ENCODE measurements at places on chromosomes 3 and 15.

GRCh38 chr15:38130740-38131498 is 121.7 kb upstream of the SPRED1 start:
- peak; percentile 98 for DNase-seq

GRCh38 chr3:156750874-156751245 is 75.3 kb upstream of the LEKR1 start:
- DNase-seq: no peak

DNA sequence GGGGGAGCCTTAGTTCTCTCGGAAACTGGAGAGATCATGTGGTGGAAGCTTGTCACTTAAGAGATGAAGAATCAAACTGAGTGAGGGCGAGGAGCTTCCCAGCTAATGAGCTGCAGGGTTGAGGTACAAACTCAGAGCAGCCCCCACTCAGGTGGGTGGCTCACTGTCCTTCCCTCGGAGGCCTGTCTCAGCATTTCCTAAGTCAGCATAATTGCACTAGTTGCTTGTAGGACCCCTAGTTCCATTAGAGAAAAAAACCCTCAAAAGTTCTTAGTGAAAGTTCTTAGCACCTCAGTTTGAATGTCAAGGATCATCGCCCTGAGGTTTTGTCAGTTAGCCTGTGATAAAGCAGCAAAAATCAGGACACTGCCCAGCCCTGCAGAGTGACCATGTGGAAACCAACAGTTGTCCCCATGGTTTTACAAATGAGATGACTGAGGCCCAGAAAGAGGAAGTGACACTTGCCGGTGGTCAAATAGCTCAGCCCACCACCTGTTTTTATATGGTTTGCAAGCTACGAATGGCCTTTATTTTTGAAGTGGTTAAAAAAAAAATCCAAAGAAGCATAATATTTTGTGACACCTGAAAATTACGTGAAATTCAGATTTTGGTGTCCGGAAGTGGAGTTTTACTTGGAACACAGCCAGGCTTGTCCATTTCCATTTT is 11.9 kb downstream of the SMAD6 start:
- DNase-seq: no peak

DNA sequence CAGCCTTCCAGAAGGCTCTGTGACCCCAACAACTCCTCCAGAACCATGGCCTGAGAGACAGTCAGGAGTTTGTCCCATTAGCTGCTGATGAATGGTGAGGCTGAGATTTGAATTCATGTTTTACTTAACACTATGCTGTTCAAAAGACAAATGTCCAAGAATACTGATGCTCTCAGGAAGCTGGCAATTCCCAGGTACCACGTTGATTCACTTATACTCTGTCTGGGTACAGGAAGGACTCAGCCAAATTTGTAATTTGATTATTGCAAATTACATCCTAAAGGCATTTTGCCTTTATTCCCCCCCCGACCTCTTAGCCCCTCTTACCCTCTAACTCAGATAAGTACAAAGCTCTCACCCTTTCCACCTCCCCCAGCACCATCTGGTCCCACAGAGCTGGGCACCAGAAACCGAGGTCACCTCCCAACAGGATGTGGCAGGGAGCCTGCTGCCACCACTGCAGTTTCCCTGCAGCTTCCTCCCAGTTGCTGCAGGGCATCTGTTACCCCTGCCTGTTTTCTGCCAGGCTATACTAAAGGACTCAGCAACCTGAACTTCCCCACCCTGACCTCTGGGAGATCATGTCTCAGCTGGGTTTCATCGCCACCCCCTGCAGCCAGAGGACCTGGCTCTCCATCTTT is 33.6 kb downstream of the EAF1 start:
- DNase-seq: no peak

DNA sequence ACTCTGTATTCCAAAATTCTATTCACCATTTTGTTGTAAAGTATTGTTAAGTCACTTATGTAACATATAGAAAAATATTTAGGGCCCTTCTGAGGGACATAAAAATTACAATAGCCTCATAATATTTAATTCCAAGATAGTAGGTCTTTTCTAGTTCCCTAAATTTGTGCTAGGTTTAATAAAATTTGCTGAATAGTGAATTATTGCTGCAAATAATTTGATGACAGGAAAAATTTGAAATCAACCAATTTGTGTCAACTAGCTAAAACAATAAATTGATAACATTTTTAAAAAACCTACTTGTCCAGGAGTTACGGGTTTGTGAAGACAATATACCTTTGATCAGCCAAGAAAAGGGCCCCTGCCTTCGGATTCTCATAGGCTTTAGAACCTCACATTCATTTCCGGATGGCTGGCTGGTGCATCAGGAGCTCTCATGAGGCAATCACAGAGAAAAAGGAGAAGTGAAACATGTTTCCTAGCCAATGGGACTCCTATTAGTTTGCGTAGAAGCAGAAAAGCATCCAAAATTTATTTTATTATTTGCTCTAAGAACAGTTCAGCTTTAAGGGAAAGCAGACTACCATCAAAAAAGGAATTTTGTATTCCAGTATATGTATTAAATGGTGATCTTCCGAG is 177.2 kb downstream of the LRRC3B start:
- no peak for DNase-seq

- no peak for DNase-seq
These were observed 110.4 kb downstream of the RPL22L1 start for GRCh38 chr3:170759511-170760173.

GRCh38 chr3:24958910-24959447 is 464.3 kb upstream of the THRB start:
- DNase-seq: no peak

DNA sequence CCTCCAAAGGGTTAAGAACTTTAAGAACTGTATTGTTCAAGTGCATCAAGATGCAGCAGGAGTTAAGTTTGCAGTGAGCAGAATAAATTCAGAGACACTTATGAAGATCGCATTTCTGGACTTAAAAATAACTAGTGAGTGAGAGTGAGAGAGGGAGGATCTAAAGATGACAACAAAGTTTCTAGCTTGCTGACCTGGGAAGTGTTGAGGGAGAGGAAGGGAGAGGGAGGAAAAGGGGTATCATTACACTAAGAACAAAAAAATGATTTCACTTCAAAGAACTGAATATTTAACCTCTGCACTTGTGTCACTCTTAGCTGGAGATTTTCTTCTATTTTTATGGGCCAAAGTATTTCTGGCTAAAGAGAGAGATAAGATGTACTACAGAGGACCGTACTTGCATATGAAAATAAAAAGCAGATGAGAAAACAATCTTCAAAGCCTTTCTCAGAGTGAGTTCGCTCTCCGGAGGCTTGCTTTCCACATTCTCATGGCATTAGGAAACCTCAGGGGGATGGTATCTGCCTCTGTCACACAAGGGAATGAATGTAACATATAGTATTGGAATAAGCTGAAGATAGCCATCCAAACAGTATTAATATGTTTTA is 91.4 kb upstream of the TJP1 start:
- DNase-seq: no peak

DNA sequence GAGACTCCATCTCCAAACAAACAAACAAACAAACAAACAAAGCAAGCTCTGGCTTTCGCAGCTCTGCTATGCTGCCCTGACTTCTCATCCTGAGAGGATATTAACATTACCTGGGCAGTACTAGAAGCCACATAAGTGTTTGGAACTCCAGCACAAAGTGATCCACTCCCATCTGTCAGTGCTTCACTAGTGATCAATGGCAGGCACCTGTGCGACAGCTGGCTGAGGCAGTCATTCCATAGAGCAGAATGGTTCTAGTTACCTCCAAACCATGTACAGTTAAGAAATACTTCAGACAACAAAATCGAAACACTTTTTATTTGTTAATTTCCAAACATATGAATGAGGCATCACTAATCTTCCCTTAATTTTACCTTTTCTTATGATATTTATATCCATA is 2.8 kb upstream of the MB21D2 start:
- no peak for DNase-seq

DNA sequence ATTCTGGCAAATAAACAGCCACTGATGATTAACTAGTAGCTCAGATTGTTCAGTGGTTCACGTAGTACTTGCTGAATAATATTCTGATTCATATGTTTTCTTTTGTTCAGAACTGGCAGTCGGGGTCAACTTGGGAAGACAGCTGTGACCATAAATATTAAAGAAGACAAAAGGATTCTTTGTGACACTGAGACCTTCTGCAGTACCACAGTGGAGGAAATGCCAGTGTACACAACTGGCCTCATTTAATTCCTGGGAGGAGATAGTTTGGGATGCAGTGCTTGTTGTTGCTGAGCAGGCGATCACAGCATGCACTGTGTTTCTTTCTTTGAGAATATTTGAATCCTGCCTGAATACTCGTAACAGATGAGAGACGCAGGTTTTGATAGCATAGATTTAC is 26.7 kb upstream of the MCF2L2 start:
- no peak for DNase-seq

DNA sequence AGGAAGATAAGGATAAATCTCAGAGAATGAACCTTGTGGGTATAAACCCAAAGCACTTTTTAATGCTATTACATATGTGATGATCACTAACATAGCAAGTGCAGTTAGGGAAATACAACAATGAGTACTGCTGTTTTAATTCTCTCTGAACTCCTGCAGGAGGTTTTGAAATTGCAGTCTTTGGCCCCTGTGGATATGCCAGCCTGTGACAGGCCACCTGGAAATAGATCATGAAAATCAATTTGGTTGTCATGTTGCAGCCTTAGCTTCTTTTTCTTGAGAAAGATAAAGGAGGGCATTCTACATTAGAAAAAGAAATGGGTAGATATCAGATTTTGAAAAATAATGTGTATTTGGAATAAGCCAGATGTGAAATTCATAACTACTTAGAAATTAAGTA is 103.6 kb downstream of the RSRC1 start:
- DNase-seq: no peak

DNA sequence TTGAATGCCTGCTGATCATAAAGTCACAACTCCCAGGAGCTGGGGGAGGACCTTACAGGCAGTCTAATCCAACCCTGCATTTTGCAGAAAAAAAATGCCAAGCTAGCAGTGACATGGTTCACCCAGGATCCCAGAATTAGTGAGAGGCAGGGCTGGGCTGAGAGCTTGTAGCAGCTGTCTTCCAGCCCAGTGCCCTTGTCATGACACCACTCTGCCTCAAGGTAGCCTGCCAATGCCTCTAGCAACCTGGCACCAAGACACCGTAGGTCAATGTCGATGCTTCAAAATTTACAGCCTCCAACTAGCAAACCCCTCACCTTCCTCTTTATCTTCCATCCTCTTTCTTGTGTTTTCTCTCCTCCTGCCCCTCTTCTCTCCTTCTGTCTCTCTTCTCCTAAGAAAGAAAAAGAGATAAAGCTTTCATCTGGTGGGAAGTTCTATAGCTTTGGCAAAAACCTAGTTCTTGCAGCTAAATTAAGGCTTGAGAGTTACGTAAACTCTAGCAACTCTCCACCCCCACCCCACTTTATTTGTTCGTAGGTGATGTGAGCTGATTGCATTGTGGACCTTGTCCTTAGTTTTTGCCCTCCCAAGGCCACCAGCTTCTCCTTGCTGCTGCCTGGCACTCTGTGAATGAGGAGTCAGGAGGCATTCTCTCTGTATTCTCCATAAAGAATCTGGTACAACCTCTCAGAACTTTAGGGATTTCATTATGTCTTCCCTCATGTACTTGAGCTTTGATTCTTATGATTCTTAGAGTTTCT is 18.3 kb upstream of the BFSP2 start:
- DNase-seq: no peak

GRCh38 chr15:68107142-68107541 is 53.0 kb downstream of the PIAS1 start:
- DNase-seq: no peak

DNA sequence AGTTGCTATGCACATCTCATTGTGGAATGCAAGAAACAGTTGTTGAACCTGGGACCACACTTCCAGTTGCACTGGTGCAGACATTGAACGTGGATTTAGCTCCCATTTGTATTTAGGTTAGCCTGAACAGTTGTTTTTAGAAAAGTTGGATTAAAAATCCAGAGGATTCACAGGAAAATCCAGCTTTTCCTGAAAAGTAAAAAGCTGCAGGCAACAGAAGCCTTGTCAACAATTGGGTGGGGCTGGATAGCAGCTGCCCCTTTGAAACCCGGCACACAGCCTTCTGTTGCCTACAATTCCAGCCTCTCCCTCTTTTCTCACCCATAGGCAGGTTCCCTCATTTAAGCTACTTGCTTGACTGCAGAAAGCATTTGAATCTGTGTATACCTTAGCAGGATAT is 165.3 kb upstream of the TBL1XR1 start:
- no peak for DNase-seq

DNA sequence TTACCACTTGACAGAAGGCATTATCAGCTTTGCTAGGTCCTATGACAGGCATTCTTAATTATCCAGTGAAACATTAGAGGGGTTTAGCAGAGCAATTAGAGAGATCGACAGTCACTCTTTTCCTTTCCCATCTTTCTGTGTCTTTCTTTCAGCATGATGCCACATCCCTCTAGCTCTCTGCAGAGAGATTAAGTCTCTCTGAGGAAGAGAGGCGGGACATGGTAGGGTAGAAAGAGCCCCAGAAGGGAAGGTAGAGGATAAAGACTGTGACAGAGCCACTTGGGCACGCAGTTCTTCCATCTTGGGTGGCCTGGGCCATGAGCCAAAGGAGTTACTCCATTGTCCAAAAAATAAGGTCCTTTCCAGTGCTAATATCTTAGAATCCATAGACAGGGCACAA is 55.8 kb downstream of the HHLA2 start:
- no peak for DNase-seq

- DNase-seq: no peak
These were observed 60.2 kb downstream of the GPD1L start for GRCh38 chr3:32166654-32167053.

- no peak for DNase-seq
These were observed 33.4 kb upstream of the RAD18 start for GRCh38 chr3:8996681-8997121.

DNA sequence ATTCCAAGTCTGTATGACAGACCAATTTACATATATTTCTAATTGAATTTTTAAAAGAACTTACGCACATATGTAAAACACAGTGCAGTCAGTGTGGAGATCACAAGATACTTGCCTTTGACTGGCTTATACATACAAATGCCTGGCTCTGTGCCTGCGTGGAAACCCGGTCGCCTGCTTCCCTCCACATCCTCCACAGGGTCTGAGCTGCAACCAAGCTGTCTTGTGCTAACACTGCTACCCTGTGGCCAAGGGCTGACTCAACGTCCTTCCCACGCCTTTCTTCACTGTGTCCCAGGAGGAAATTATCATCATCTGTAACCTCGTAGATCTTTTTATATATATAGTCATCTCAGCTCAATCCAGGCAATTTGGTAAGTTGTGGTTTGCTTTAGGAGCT is 117.0 kb downstream of the WNT7A start:
- DNase-seq: no peak

DNA sequence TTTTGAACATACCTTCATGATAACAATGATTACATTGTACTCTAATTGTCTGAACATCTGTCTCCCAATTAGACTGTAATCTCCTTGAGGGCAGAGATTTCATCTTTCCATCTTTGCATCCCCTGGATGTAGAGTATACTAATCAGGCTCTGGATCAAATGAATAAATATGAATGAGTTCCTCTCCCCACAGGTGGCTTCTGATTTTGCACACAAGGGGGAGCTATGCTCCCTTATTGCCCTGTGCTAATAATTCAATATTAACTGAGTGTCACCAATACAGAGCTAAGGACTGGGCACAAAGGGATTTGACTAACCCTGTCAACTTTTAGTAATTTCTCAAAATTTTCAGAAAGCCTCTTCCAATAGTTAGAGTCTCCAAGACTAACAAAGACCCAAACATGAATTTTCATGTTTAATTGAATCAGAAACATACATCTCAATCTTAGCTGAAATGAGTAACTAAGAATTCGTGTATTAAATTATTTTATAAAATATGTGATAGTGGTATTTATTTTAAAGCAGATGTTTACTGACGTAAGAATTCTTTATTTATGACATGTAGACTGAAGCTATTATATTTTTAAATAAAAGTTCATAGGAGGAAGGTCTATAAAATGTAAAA is 3.0 kb downstream of the DUOXA1 start:
- DNase-seq: peak; percentile 63
